CD4-positive, alpha-beta memory T cell (primary cell): ENCODE measurements at places on chromosomes 6 and 20.

DNA sequence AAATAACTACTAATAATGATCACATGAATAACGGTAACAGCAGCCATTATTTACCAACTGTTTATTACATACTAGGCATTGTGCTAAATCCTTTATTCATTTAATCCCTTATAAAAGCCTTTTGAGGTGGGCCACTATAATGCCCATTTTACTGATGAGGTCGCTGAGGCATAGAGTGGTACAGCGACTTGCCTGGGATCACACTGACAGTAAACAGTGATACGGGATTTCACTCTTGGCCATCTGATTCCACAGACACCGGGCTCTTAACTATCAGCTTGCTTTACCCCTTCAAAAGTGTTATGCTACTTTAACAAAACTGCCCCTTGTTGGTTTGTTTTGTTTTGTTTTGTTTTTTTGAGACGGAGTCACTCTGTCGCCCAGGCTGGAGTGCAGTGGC is 2.2 kb upstream of the RAB22A start:
- DNase-seq: peak; percentile 38

DNA sequence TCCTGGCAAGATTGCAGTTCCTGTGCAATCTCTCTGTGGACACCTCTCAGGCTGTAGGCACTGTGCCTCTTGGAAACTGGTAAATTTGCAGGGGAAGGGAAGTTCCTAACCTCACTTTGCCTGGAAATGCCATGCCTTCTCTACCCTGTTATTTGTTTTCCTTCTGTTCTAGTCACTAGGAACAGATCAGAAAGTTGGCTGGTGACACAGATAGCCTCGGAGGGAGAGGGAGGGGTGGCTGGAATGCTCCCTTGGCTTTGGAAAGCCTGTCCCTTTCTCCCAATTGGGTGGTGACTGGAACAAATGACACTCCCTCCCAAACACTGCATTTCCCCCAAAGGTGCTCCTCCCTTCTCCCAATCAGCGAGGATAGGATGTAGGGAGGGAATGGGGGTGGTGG is 131.5 kb upstream of the F13A1 start:
- DNase-seq: no peak

GRCh38 chr6:169424821-169425240 is 171.2 kb upstream of the THBS2 start:
- DNase-seq: no peak

DNA sequence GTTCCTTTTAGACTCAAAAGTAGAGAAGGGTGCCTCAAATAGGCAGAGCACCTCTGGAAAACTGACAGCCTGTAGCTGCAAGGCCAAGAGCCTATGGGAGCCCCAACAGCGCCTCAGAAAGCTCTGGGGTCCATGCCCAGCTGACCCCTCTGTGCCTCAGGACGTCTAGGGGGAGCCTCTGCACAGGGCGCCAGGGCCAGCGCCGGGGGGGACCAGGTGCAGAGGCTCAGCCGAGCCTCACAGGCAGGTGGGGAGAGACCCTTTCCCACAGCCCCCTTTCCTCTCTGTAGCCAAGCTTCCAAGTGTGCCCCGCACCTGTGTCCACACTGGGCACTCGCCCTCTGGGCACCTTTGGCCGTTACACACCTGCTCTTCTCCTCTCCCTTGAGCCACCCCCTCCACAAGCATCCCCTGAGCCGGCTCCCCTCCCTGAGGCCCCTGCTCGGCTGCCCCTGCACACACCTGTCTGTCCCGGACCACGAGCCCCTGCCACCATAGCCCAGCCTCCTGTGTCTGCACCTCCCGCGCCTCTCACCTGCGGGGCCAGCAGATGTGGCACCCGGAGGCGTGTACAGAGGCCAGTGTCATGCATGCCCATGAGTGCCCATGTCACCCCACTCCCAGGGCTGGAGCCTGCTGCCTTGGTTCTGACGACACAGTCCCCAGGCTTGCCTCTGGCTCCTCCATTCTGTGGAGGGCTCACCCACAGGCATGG is 53.2 kb downstream of the GINS1 start:
- DNase-seq: no peak

GRCh38 chr6:136113736-136114173 is 136.4 kb downstream of the MTFR2 start:
- no peak for DNase-seq

DNA sequence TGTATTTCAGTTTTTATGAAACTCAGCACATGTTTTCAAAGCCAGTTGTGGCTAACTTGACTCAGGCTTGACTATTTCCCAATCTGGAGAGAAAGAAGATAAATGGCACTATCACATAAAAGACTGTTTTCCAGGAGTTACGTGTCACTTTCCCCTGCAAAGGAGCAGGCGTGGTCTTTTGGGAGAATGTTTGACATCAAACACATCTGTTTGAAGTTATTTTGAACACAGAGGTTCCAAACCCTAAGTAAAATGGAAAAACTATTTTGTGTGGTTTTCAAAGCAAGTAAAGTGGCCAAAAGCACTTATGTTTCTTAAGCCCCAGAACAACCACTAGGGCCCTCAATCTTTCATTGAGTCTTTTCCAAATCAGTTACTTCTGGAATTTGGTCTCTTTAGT is 89.7 kb downstream of the FOXF2 start:
- DNase-seq: no peak

GRCh38 chr6:88705601-88706000 is 257.8 kb downstream of the RNGTT start:
- DNase-seq: no peak

- peak; percentile 84 for DNase-seq
Measured at GRCh38 chr6:30686009-30686907, at the start of gene PPP1R18. TSS of gene PPP1R18 (minus strand) at chr6:30686645. CDS start at chr6:30686018, 627 bp downstream.

DNA sequence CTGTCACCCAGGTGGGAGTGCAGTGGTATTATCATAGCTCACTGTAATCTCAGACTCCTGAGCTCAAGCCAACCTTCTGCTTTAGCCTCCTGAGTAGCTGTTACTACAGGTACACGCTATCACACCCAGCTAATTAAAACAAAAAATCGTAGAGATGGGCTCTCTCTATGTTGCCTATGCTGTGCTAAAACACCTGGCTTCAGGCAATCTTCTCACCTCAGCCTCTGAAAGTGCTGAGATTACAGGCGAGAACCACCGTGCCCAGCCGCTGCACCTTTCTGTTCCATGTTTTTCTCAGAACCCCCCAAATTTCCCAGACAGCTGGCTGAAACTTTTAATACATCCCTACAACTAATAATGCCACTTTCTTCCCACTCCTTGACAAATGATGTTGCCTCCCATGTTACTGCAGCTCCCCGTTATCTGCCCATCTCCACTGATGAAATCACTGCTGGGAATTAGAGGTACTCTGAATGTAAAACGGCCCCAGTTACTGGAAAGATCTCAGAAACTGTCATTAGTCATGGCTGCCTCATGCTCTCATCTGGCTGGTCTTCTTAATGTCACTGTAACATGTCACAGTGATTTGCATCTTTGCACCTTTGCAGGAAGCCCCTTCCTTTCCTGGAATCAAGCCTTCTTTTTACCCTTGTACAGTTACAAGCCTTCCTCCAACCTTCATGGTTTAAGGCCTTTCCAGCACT is 697.5 kb downstream of the PRKN start:
- DNase-seq: no peak

DNA sequence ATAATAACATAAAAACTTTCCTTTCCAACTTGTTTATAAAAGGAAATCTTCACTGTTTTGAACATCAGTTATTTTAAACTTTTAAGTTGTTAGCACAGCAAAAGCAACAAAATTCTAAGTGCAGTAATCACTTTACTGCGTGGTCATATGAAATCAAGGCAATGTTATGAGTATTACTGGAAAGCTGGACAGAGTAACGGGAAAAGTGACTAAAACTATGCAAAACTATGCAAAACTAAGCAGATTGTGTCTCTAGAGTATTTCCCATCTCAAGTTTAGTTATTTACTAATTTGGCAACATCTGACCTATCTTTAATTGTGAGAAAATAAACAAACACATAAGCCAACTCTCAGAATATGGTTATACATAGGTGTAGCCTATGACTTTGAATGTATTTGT is 10.9 kb upstream of the ANKEF1 start:
- no peak for DNase-seq

- peak; percentile 48 for DNase-seq
Measured at GRCh38 chr6:13375360-13375878, 47.1 kb upstream of the TBC1D7 start.
